ENCODE measurements at places on chromosomes 2 and 18. TPM values are rescaled to one million over a fixed set of nuclear protein-coding genes. Genes with fewer than 3 reads are reported as not detected.

Gene LBX2
- 1.9 TPM for total RNA-seq

Gene EVA1A
- total RNA-seq, result 51.3 TPM

Gene SLC14A1
- 18.2 TPM for total RNA-seq

Gene DUSP19
- 0.88 TPM for total RNA-seq

Gene ARHGAP28
- 0.44 TPM for total RNA-seq

Gene PECR
- total RNA-seq, result 1.5 TPM

Gene EPB41L3
- total RNA-seq, result 0.14 TPM

Gene FSHR
- total RNA-seq, result not detected

Gene EFHD1
- total RNA-seq, result 0.14 TPM
